Left ventricle myocardium inferior (tissue), 1 donor: ENCODE measurements at places on chromosomes 5 and 9.

DNA sequence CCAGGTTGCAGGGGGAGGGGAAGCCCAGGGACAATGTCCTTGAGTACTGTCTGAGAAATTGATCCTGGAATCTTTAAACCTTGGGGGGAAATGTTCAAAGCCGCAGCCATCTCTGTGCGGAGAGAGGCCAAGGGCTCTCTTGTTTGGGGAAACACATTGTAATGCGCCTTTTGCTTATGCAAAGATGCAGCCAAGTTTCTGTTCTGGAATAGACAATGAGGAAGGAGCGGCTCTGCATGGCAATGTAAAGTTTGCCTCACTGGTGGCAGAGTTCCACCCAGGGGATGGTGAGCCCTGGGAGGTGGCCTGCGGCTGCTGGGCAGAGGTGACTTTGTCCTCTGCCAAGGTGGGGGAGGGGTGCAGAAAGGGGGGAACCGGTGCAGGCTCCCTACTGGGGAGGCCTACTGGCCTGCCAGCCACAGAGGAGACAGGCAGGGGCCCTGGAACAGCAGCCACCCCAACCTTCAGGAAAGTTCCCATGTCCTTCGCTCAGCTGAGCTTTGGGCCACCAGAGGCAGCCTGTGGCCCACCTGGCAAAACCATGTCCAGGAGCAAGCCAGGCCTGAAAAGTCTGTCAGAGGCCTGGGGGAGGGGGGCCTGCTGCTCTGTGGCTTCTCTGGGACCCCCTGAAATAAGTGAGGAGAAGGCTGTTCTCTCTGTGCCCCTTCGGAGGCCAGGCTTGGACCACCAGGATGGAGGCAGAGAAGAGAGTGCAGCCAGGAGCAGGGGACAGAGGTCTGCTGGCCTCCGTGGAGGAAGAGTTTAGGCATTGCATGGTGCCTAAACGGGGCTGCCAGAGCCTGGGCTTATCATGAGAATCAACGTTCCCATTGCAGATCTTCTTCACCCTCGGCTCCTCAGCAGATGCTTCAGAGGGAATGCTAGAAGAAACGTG is 127.8 kb downstream of the ZNF354C start:
- DNase-seq = no peak

GRCh38 chr5:154771383-154771901 is 16.3 kb downstream of the LARP1 start:
- DNase-seq = no peak

DNA sequence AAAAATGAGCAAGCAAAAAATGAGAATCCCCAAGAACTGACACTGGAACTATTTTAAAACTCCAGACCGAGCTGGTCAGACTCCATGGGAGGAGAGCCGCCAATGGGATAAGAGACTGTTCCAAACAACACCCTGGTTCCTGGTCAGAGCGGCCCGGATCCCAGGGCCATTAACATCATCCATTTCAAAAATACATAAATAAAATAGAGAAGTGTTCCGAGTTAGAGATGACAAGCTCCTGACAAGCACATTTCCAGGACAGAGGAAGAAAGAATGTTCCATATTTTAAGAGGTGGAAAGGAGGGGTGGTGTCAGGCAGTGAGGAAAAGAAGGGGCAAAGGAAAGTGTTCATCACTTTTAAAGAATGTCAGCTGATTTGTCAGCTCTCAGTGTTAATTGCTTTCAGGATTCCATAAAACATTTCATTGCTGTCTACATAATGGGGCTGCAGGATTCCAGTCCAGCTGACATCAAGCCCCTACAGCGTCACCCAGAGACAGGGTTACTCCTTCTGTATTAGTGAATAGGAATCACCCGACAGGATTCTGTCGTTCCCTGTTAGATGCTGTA is 202.5 kb upstream of the TRIM32 start:
- DNase-seq = no peak

GRCh38 chr5:148382961-148383360 is 797 bp upstream of the FBXO38 start:
- no peak for DNase-seq

DNA sequence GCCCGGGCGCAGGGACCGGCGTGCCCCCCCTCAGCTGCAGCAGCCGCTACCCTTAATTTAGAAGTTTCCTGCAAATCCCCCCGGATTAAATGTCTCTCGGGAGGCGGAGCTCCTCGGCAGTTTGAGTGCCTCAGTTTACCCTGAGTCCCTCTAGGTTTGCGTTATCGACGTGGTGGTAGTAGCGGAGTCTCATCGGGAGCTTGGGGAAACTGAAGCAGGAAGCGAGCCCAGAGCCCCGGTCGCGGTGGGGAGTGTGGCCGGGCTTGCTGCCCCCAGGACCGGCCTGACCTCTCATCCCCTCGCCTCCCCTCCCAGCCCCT is 529 bp upstream of the TPM2 start:
- DNase-seq = no peak

GRCh38 chr9:84045481-84046097 is 65.0 kb downstream of the RMI1 start:
- DNase-seq = no peak
